ENCODE measurements at places on chromosomes 2 and 18.

- no peak for DNase-seq
Observed at GRCh38 chr18:73945130-73945792, 202.4 kb downstream of the FBXO15 start.

GRCh38 chr2:76953733-76954347 lies 568.3 kb downstream of the LRRTM4 start:
- no peak for DNase-seq

DNA sequence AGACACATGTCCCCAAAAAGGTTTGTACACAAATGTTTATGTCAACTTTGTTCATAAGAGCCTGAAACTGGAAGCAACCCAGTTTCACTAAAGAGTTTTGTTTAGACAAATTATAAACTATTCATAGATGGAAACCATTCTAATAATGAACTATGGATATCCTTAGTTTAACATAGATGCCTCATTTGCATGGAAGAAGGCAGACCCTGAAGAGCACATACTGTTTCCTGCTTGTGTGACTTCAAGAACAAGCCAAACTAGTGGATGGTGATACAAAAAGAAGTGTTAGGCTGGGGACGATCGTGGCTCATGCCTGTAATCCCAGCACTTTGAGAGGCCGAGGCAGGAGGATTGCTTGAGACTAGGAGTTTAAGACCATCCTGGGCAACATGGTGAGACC lies 48.1 kb downstream of the ACOXL start:
- no peak for DNase-seq

- no peak for DNase-seq
Observed at GRCh38 chr2:184032983-184033382, 565.3 kb upstream of the ZNF804A start.

DNA sequence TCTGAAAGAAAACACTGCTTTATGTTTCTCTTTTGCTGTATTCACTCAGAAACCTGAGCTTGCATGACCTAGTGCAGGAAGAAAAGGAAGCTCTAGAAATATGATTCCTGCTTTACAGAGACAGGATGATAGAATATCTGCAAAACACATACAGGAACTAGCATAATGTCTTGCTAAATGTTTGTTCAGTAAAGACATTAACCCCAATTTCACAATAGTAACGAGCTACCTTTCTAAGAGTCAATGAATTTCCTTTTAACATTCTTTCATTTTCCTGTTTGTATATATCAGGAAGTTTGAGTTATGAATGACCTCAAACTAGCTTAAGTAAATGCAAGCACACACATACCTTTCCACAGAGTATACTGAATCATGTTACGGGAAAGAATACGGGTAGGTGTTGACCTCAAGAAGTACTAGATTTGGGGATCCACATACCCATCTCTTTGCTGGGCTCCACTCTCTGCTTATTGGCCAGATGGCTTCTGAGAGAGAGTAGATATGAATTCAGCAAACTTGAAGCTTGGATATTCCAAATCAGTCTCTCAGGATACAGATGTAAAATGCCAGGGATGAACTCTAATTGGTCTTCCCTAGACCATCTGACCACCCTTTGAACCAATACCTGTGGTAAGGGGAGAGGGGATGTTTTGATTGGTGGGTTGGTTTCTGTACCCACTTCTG lies 18.2 kb upstream of the ACSL3 start:
- DNase-seq: no peak

DNA sequence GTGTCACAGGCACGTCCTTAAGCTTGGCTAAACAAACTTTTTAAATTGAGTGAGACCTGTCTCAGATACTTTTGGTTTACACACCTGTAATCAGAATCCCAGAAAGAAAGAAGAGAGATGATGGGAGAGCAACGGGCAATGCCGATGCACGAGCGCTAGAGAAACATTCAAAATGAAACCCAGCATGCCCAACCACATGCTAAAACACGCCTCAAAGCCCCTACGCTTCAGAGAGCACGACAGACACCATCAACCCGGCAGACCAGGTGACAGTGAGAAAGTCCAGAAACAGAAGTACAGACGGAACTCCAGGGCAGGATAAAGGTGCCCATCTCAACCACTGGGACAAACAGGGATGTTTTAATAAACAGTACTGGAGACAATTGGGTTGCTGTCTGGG lies 85.5 kb downstream of the HDAC4 start:
- DNase-seq: no peak

- no peak for DNase-seq
Observed at GRCh38 chr2:190794790-190795189, 85.8 kb upstream of the GLS start.

DNA sequence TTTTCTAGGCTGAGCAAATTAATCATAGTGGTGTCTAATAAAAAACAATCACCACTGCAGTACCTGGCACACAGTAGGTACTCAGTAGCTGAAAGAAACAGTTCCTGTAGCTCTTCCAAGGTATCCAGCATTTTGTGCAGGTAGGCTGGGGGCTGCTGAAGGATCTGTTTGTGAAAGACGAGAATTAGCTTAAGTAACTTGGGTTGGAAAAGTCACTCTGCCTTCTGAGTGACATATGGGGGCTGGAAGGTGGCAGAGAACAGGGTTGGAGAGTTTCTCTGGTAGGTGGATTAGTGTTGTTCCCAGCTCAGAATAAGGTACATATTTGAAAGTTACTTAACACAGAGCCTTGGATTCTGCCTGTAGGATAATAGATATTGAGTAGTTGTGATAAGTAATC lies 72.8 kb downstream of the FMNL2 start:
- no peak for DNase-seq

DNA sequence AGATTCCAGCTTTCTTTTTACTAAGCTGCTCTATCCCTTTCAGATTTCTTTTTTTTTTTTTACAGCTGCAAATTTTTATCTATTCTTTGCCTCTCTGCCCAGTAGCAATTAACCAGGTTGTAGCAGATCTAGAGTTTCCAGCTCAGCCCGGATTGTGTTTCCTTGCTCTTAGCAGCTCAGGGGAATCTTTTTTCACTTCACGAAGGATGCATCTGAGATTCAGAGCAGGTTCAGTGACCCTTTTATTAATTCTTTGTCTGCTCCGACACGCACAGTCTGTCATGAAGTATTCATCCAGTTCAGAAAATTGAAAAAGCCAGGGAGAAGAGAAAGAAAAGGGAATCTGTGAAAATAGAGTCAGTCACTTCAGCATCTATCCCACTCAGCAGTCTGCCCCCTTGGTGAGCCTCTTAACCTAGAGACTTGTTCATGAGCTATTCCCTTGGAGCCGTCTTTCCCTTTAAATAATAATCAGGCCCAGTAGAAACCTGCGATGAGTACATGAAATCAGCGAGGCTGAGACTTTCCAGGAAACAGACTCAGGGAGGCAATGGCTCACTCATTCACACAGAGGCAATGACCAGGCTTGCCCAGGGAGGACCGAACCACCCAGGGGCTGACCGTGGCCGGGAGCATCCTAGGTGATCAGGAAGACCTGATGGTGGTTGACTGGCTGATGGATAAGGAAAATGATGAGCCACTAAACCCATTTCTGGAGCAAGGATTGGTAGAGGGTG lies 103.4 kb upstream of the ITGA6 start:
- no peak for DNase-seq

DNA sequence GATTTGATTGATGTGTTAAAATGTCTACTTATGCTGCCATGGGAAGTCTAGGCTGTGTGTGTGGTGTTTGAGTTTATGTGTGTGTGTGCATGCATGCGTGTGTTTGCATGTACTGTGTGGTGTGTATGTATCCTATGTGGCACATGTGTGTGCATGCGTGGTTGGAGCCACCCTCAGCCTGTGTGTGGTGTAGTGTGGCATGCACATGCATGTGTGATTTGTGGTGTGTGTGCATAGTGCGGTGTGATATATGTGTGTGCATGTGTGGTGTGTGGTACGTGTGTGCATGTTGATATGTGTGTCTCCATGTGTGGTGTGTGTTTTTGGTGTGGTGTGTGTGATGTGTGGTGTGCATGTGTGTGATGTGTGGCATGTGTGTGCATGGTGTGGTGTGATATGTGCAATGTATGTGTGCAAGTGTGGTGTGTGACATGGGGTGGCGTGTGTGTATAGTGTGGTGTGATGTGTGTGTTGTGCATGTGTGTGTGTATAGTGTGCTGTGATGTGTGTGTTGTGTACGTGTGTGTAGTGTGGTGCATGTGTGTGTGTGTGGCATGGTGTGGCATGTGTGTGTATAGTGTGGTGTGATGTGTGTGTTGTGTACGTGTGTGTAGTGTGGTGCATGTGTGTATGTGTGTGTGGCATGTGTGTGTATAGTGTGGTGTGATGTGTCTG lies 66.6 kb upstream of the HDAC4 start:
- DNase-seq: no peak

DNA sequence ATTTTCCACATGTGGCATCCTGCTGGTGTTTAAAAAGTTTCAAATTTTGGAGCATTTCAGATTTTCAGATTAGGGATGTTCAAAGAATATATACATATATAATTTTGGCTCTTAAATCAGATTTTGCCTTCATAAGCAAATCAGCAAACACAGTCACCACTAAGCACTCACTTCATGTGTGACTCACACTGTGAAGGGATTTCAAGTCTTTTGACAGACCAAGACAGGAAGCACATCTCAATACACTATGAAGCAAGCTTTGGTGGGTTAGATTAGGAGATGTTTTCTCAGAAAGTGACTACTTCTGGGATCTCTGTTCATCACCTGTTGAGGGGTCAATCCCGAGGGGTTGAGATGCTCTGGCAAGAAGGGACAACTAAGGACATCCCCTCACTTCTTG lies 227.8 kb upstream of the RBBP8 start:
- DNase-seq: no peak

GRCh38 chr2:72494392-72494791 lies 331.4 kb downstream of the EXOC6B start:
- no peak for DNase-seq

DNA sequence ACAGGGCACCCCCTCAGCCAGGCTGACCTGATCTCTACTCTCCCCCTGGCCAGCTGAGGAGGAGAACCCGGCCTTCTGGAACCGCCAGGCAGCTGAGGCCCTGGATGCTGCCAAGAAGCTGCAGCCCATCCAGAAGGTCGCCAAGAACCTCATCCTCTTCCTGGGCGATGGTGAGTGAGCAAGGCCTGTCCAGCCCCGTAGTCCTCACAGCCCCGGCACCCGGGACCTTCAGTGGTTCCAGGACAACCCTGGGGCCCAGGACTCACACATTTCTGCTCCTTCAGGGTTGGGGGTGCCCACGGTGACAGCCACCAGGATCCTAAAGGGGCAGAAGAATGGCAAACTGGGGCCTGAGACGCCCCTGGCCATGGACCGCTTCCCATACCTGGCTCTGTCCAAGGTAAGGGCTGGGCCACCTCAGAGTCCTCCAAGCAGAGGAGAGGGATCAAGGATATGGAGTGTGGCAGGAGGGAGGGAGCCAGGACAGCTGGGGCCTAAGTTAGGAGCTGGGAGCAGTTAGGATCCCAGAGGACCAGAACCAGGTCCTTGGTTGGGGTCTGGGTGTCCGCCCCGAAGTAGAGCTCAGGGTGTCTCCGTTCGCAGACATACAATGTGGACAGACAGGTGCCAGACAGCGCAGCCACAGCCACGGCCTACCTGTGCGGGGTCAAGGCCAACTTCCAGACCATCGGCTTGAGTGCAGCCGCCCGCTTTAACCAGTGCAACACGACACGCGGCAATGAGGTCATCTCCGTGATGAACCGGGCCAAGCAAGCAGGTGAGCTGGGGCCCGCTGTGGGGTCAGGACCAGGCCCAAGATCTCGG lies 555 bp downstream of the ALPI start:
- no peak for DNase-seq

GRCh38 chr2:214088536-214088935 lies 322.3 kb upstream of the VWC2L start:
- DNase-seq: no peak

- DNase-seq: no peak
Observed at GRCh38 chr2:150119819-150120218, 367.6 kb downstream of the RND3 start.

DNA sequence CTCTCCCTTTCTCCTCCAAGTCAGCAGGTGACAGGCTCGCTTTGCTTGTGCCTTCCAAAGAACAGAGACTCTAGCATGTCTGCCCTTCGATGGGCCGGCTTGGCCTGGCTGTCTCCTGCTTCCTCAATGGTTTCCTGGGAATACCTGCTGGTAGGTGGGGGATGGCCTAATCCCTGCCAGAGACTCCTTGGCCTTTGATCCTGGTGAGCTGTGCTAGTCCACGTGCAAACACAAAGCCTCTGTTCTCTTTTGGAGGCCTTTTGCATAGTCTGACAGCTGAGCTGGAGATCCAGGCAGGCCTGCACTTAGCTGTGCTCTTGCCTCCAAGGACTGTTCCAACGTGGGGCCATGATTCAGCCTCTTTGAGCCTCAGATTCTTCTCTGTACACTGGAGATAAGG lies 67.6 kb downstream of the ARL4C start:
- no peak for DNase-seq

DNA sequence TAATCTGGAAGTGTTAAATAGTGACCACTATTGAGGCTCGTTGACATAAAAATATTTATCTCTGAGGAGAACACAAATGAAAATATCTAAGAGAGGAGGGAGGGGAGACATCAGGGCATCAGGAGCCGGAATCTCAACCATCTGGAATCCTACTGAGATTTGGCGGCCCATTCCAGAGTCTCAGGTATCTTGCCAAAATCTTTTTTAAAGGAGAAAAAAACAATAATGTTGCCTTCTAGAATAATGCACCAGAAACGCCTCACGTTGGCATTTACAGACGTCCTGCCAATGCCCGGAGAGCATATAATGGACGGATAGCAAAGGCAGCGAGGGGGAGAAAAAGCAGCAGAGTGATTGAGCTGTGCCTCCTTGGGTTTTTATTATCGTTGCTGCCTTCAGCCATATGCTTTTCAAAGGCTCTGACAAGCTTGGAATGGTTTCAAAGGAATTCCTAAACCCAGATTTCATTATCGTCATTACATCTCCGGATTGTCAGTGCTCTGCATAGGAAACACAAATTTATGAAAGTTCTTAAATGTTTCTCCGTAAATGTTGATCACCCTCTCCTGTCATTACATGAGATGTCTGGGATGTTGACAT lies 30.9 kb upstream of the EGR4 start:
- DNase-seq: no peak

- no peak for DNase-seq
Observed at GRCh38 chr2:134583997-134584520, 134.7 kb downstream of the TMEM163 start.

DNA sequence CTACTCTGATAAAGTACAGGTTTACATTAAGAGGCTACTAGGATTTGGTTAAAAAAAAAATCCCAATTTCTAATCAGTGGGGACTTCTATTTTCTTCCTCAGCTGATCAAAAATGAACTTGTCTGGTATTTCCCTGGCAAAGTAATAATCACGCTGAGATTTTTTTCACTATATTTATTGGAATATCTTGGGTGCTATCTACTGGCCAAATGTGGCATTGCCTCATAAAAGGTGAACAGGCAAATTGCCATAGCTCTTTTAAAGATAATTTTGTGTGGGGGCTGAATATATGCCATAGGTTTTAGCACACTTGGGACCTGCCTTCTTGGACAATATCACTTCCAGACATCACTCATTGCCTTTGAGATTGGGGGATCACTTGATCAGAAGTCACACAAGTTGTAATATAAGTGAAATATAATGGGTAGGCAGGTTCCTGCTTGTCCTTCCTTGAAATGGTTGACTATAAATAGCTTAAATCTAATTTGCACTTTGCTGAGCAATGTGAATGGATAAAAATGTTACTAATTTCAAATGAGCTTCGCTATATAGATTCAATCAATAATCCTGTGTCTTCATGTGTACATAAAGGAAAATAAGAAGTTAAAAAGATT lies 7.0 kb upstream of the NXPH2 start:
- DNase-seq: no peak

GRCh38 chr18:45553723-45554388 lies 61.4 kb upstream of the SLC14A2 start:
- no peak for DNase-seq

GRCh38 chr2:131425231-131425941 lies 50.5 kb upstream of the TUBA3D start:
- no peak for DNase-seq
